Stimulated activated CD8-positive, alpha-beta memory T cell treated with anti-CD3 and anti-CD28 coated beads, Interleukin-15, amount 100 ng/mL, for 1 hour (primary cell): ENCODE measurements at places on chromosomes 2 and 18.

- no peak for DNase-seq
Observed at GRCh38 chr18:39162013-39162827, 1596.6 kb upstream of the CELF4 start.

- DNase-seq: no peak
Observed at GRCh38 chr2:119387381-119388129, 20.8 kb downstream of the DBI start.

DNA sequence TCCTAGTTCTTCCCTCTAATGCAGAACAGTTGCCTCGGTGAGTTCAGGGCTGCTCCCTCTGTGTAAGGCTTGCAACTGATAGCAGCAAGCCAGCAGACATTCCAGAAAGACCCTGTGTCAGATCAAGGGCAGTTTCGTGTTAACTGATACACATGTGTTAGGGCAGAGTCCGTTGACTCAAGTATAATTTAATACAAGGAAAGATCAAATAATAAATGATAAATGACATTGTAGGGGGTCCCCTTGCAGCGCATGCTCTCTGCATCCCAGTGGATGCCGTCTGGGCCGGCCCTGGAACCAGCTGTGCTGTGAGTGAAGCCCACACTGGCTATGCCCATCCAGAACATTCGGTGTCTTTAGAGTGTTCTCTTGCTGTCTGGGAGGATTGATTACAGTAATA is 180.3 kb downstream of the AGAP1 start:
- DNase-seq: no peak

DNA sequence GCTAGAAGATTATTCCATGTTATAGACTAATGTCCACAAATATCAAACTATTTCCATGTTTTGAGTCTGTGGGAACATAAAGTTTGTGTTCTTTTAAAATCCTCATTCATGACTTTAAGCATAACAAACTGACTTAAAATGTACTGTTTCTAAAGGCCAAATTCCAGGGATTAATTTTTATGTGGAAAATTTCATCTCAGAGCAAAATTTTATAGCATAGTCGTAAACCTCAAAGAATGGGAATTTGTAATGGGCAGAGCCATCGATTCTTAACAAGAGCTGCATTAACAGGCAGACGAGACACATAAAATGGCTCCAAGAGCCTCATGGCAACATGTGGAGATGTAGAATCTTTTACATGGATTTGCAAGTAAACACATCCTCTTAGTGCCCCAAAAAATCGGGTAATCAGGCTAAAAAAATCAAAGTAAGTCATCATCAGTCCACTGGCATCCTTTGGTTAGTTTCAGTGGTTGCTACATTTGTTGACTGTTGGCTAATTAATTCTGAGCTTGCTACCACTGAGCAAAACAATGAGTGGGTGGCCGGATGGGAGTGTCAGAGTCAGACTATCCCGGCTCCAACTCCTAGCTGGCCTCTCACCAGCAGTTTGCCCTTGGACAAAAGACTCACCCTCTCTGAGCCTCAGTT is 119.6 kb downstream of the FAM210A start:
- no peak for DNase-seq

DNA sequence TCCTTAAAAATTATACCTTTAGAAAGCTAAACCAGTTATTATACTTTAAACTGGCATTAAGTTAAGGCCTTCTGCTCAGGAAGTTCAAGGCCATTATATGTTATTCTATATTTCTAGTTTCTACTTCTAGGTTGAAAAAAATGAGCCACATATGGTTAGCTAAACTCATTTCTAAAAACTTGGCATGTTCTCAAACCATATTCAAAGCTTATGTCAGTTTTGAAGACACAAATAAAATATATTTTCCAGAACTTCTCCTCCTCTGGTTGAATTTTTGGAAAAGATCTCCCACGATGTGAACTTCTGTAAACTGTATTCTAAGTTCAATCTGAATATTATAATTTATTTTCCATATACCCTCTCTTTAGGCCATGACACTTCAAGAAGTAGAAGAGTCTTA is 103.5 kb downstream of the NYAP2 start:
- DNase-seq: no peak

DNA sequence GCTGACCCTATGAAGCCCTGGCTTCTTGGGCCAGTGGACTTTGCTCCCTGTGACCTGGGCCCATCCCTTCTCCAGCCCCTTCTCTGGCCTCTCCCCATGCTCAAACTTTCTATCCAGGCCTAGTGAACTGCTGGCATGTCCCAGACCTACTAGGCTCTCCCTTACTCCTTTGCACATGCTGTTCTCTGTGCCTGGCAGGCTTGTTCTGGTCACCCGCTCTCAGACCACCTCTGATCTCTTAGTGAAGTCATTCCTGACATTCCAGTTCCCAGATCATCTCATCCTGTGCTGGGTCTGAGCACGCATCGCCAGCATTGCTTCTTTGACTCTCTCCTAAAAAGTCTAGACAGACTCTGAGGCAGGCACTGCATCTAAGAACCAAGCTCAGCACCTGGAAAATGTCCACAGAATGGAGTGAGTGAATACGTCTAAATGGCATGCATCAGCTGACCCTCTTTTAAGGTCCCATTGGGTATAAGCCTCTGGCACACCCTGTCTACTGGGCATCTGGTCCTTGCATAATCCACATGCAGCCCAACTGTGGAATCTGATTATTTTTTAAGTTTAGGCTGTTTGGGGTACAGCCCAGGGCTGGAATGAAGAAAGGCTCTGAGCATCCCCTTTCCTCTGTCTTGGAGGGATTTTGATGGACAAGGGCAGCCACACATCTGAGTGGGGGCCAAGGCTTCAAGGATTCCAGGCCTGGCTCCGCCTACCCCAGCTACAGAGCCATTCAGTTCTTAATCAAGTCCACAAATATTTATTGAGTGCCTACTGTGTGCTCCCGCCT is 130.6 kb upstream of the HAAO start:
- no peak for DNase-seq

DNA sequence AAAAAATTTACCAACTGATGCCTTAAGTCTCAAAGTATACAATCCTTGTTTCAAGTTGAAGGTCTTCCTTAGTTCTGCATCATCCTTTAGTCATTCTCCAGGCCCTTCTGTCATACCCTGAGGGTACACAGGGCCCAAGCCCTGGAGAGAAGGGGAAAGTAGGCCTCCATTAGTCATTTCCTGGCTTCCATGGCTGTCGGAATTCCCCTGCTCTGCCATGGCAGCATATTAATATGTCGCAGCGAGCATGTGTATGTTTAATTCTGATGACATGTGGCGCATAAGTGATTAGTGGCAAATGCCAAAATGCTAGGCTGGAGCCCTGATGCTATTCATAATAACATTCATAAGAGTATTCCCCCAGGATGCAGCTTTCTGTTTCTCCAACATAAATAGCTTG is 22.1 kb downstream of the GPR39 start:
- DNase-seq: no peak

GRCh38 chr2:101412092-101412694 is 24.9 kb upstream of the CREG2 start:
- no peak for DNase-seq

GRCh38 chr2:100237770-100238169 is 84.5 kb downstream of the LONRF2 start:
- DNase-seq: no peak

- DNase-seq: no peak
Observed at GRCh38 chr2:210072922-210073509, 70.6 kb downstream of the RPE start.

GRCh38 chr2:25268139-25268538 is 73.6 kb downstream of the DNMT3A start:
- no peak for DNase-seq

- no peak for DNase-seq
Observed at GRCh38 chr2:40103590-40103989, 324.5 kb upstream of the THUMPD2 start.

GRCh38 chr2:37523814-37524362 is 147.6 kb downstream of the CDC42EP3 start:
- DNase-seq: no peak

DNA sequence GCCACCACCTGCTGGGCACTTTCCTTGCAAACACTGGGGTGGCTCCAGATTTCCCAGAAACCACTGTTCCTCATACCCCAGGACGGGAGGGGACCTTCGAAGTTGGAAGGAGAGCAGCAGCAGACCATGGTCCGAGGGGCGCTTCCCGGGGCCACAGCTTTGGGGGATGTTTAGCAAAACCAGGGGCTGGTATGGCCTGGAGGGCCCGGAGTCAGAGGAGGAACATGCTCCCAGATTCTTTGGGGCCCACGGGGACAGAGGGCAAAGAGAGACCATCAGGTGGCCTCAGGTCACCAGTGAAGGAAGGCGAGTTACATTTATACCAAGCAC is 25.3 kb downstream of the HS6ST1 start:
- DNase-seq: no peak

DNA sequence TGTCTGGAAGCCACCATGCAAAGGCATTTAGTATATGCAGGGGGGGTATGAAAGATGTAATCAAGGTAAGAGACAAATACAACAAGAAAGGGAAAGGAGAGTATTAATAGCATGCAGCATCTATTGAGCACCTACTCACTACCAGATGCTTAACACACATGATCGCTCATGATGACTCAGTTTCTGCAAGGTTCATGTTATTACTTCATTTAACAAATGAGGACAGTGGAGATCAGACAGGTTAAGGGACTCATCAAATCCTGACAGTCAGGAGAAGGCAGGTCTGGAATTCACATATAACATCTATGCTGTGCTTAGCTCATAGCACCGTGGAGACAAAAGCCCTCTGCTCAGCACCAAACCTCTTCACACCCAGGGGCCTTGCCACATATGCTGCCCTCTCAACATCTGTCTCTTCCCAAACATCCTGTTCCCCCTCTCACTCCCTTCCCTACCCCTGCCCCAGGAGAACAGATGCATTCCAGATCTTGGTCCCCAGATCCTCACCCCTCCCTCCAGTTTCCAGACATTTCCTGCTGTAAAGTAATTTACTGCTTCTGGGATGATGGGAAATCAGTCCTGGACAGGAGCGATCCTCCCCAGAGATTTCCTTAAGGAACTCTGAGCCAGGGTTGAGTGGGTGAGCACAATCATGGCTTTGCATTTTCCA is 155.3 kb downstream of the ANTXR1 start:
- no peak for DNase-seq

DNA sequence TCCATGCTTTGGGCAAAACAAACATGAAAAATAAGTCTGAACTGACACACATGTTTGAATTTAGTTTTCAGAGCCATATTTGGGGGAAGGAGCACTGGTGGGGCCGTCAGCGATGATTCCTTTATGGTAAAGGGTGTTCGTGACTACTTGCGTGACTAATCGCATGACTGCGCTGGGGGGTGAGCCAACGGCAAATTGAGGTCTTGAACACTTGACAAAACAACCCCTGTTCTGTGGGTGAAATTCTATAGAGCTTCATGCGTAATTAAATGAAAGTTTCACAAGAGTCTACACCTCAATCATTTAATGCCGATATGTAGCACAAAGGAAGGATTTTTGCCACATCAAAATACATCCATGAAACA is 127.5 kb upstream of the CYP1B1 start:
- DNase-seq: no peak

DNA sequence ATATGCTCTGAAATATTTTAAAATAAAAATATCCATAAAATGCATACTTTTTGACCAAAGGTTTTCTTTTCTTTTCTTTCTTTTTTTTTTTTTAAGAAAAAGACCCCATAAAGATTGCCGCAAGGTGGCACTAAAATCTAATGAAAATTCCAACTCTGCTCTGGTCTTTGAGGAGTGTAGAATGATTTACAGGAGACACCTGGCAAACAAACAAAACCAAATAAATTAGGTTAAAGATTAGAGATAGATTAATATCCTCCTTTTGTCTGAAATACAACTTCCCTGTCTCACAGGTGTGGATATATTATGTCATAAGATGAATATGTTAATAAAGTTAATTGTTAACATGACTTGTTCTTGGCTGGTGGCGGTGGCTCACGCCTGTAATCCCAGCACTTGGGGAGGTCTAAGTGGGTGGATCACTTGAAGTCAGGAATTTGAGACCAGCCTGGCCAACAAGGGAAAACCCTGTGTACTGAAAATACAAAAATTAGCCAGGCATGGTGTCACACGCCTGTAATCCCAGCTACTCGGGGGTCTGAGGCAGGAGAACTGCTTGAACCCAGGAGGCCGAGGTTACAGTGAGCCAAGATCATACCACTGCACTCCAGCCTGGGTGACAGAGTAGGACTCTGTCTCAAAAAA is 3.5 kb upstream of the RHOB start:
- no peak for DNase-seq

- DNase-seq: no peak
Observed at GRCh38 chr2:182977463-182977862, 60.8 kb downstream of the NCKAP1 start.

GRCh38 chr2:27441226-27441926 is 805 bp upstream of the KRTCAP3 start:
- no peak for DNase-seq

DNA sequence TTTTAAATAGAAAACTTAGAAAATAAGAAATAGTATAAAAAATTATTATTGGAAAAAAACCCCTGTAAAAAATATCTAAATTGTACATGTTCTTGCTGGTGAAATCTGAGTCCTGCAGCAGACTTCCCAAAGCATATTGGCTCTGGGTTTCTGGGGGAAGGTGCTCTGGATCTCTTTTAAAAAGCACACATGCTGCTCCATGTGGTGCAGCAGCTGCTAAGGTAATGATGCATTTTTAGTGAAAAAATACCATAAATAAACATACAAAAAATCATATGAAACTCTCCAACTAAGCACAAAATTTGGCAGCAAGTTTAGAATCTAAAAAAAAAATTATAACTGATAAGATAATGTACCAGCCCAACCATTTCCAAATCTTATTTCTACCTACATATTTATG is 216.5 kb downstream of the GPD2 start:
- DNase-seq: no peak

GRCh38 chr18:51110073-51110797 is 80.2 kb downstream of the SMAD4 start:
- peak; percentile 46 for DNase-seq

DNA sequence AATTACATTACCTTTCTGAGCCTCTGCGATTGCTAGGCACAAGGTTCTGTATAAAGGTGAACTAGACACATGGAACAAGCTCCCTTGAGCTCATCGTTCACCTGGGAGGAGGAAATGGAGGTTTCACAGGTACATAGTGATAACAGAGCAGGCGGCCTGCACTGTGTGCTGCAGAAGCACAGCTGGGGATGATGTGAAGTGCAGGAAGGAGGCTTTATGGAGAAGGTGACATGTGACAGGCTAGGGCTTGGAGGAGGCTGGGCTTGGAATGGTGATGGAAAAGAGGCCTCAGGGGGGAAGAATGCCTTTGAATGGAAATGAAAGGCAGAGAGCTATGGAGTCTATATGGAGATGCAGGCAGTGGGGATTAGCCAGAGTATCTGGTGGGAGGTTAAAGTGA is 22.9 kb downstream of the MARCHF4 start:
- no peak for DNase-seq

GRCh38 chr2:219001577-219002394 is 8.6 kb upstream of the CRYBA2 start:
- DNase-seq: no peak

GRCh38 chr2:134398300-134398699 is 144.4 kb downstream of the MGAT5 start:
- DNase-seq: no peak

- DNase-seq: no peak
Observed at GRCh38 chr2:28434600-28434989, 41.9 kb downstream of the FOSL2 start.
